ENCODE measurements at places on chromosomes 11 and 22. TPM values are rescaled to one million over a fixed set of nuclear protein-coding genes. Genes with fewer than 3 reads are reported as not detected.

DNA sequence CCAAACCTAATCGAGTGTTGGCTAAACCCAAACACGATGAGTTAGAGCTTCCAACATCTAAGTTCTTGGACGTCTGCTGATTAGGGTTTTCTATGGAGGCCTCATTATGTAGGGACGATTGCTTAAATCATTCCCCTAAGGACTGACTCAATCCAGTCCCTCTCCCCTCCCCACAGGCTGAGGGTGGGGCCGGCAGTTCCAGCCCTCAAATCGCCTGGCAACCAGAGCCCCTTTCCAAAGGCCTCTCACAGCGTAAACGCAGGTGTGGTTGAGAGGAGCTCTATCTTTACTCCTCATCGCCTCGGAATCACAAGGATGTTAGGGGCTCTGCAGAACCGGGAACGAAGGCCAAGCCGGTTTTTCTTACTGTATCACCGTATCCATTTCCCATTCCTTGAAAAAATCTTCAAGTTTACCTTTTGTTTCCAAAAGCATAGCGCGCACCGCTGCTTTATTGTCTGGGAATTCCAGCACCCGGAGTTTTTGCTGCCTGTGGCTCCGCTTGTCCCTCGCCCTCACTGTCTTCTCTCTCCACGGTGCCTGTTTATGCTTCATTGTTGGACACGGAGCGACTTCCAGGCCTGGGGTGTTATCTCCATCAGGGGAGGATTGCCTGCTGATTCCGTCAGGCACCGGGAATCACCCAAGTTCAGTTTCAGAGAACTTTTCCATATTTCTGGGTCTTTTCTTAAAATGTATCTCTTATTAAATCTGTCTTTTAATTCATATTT is 13.8 kb upstream of the IFITM3 start:
- no peak overlapping the region for H3K4me3 ChIP-seq
- H3K36me3 ChIP-seq: no peaks in the 10 kb centered on the region
- DNase-seq: no peak
- H3K27ac ChIP-seq: no peak overlapping the region
- H3K4me1 ChIP-seq: peaks cover 32% of the 10 kb centered on the region
- H3K27me3 ChIP-seq: no peaks in the 10 kb centered on the region

DNA sequence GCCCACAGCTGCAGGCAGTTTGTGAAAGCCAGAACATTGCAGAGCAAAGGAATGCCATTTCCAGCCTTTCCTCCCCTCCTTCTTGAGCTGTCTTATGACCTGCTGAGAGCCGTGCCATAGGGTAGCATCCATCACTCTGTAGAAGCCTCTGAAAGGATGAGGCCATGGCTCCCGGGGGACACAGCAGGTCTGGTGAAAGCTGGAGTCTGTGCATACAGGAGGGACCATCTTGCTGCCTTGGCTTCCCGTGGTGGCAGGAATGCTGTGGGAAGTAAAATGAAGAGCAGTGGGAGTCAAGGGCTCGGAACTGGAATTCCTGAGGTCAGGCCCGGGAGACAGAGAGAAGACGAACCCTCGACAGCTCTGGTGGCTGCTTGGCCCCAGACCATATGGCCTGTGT is 30.9 kb downstream of the ANO1 start:
- H3K36me3 ChIP-seq: no peaks in the 10 kb centered on the region
- no peaks in the 10 kb centered on the region for H3K4me1 ChIP-seq
- DNase-seq: no peak
- no peak overlapping the region for H3K27ac ChIP-seq
- no peaks in the 10 kb centered on the region for H3K27me3 ChIP-seq
- H3K4me3 ChIP-seq: no peak overlapping the region

GRCh38 chr22:34638128-34638527 is 427.8 kb upstream of the ISX start:
- no peaks in the 10 kb centered on the region for H3K4me1 ChIP-seq
- no peak for DNase-seq
- no peak overlapping the region for H3K27ac ChIP-seq

GRCh38 chr11:74090701-74091100 is 80.1 kb downstream of the C2CD3 start:
- H3K4me3 ChIP-seq: no peak overlapping the region
- no peaks in the 10 kb centered on the region for H3K4me1 ChIP-seq
- DNase-seq: peak; percentile 22
- peaks cover 71% of the 10 kb centered on the region for H3K36me3 ChIP-seq
- no peaks in the 10 kb centered on the region for H3K27me3 ChIP-seq

DNA sequence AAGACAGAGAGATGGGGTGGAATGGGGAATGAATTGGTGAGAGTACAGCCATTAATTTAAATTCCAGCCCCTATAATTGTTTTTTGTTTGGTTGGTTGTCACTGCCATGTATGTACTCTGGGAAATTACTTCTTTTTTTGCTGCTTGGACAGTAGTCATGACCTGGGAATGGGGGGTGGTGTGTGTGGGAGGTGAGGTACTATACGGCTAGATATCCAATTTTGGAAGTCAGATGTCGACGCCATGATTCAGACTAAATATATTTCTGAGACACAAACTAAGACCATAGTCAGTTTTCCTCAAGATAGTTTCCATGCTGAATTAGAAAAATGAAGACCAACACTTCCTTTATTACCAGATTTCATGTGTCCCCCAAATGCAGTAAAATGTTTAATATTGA is 7.4 kb upstream of the BDNF start:
- no peak overlapping the region for H3K27ac ChIP-seq
- H3K4me1 ChIP-seq: no peaks in the 10 kb centered on the region
- no peak for DNase-seq
- H3K27me3 ChIP-seq: peaks cover 3% of the 10 kb centered on the region
- no peaks in the 10 kb centered on the region for H3K36me3 ChIP-seq
- H3K4me3 ChIP-seq: no peak overlapping the region

DNA sequence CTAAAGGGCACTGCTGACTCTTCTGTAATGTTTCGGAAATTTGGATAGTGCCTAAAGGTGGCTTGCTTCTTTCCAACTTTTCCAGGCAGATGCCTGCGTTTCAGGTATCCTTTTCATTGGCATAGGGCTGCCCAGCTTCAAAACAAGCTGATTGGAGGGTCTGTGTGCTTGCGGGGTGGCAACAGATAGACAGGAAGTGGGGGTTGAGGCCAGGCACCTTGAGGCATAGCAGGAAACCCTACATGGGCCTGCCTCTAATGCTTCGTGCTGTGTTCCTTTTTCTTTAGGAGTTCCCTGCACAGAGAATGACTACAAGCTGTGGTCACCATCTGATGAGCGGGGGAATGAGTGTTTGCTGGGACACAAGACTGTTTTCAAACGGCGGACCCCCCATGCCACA is 92.2 kb upstream of the SORL1-AS1 start:
- H3K4me1 ChIP-seq: peaks cover 21% of the 10 kb centered on the region
- no peaks in the 10 kb centered on the region for H3K27me3 ChIP-seq
- no peak for DNase-seq
- H3K4me3 ChIP-seq: no peak overlapping the region
- H3K27ac ChIP-seq: no peak overlapping the region

DNA sequence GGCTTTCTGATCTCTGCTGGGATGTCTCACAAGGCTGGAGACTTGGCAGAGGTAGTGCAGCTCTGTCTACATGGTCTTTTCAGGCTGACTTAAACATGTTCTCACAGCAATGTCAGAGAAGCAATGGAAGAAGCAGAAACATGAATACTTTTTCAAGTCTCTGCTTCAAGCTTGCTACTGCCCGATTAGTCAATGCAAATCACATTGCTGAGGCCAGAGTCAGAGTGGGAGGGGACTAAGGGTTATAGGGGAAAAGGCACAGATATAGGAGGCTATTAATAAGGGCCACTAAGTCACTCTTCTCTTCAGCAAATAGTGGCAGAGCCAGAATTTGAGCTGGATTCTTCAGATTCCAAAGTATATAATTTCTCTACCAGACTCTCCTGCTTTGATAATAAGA is 390.5 kb downstream of the TMEM135 start:
- H3K27ac ChIP-seq: no peak overlapping the region
- H3K27me3 ChIP-seq: no peaks in the 10 kb centered on the region
- no peak for DNase-seq
- H3K4me3 ChIP-seq: no peak overlapping the region
- H3K4me1 ChIP-seq: no peaks in the 10 kb centered on the region

GRCh38 chr22:36413022-36413775 is 25.4 kb upstream of the MYH9 start:
- H3K4me1 ChIP-seq: peaks cover 33% of the 10 kb centered on the region
- no peaks in the 10 kb centered on the region for H3K27me3 ChIP-seq
- H3K4me3 ChIP-seq: no peak overlapping the region
- H3K27ac ChIP-seq: no peak overlapping the region

OSBP2 gene
- total RNA-seq: 1.6 TPM

ARL14EP gene
- 47.3 TPM for total RNA-seq

RIMBP3C gene
- total RNA-seq: 1.3 TPM

HEPHL1 gene
- not detected for total RNA-seq

KCNJ1 gene
- not detected for total RNA-seq
